ENCODE measurements at places on chromosomes 5 and 9. TPM values are rescaled to one million over a fixed set of nuclear protein-coding genes. Genes with fewer than 3 reads are reported as not detected.

GABRA6 gene
- not detected for polyA plus RNA-seq

ZNF879 gene
- 2.9 TPM for polyA plus RNA-seq

AKNA gene
- polyA plus RNA-seq, result 2.1 TPM

FAM78A gene
- polyA plus RNA-seq, result 4.3 TPM

GFPT2 gene
- 2.0 TPM for polyA plus RNA-seq

SEC24A gene
- polyA plus RNA-seq, result 18.9 TPM

AHRR gene
- 0.39 TPM for polyA plus RNA-seq

ADAM19 gene
- polyA plus RNA-seq, result 0.39 TPM

VLDLR gene
- 8.5 TPM for polyA plus RNA-seq

QRFP gene
- 0.03 TPM for polyA plus RNA-seq

IL7R gene
- 0.23 TPM for polyA plus RNA-seq

PCDHGA1 gene
- 2.1 TPM for polyA plus RNA-seq

PRDM9 gene
- polyA plus RNA-seq, result not detected

THG1L gene
- polyA plus RNA-seq, result 3.8 TPM

FEM1C gene
- polyA plus RNA-seq, result 9.1 TPM

TAF11L5 gene
- polyA plus RNA-seq, result not detected

FOXD4L6 gene
- polyA plus RNA-seq, result 0.04 TPM

CTNND2 gene
- 0.09 TPM for polyA plus RNA-seq

PCDHGA10 gene
- polyA plus RNA-seq, result 0.56 TPM

C5orf63 gene
- polyA plus RNA-seq, result 6.4 TPM

CRHBP gene
- 0.03 TPM for polyA plus RNA-seq

PPP2R2B gene
- 0.03 TPM for polyA plus RNA-seq

SLC34A1 gene
- polyA plus RNA-seq, result not detected
